ENCODE measurements at places on chromosomes 13 and 19.

DNA sequence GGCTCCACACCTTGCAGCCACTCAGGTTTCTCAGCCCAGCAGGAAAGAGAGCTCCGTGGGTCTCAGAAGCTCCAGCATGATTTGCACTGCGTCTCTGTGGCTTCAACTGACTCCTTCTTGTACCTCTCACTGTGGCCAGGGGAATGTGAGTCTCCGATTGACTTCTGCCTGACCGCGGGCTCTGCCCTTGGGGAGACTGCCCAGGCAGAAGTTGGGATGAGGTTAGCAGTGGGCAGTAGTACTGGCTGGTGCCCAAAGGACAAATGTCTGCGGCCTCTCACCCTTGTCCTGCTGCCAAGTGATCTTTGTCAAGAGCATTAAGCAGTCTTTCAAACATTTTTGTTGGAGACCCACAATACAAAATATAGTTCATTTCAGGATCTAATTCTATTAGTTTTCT, 34.4 kb upstream of the FXYD3 start:
- no peak for DNase-seq

- DNase-seq, result peak; percentile 65
These were observed 782 bp upstream of the JUND start for GRCh38 chr19:18282021-18282787.

DNA sequence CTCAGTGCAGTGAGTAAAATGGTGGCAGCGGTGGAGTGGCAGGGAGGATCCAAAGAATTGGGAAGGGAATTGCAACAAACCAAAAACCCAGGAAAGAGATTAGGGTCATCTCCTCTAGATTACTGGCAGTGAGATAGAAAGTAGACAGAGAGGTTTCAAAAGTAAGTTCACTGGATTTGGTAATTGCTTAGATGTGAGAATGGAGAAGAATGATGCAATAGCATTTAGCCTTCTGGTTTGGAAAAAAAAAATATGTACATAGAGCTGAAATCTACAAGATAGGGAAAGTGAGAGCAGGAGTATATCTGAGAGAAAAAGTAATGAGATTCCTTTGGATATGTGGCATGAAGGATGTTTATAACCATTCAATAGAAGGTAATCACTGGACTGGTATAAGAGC, 482.6 kb upstream of the GPC6 start:
- no peak for DNase-seq

DNA sequence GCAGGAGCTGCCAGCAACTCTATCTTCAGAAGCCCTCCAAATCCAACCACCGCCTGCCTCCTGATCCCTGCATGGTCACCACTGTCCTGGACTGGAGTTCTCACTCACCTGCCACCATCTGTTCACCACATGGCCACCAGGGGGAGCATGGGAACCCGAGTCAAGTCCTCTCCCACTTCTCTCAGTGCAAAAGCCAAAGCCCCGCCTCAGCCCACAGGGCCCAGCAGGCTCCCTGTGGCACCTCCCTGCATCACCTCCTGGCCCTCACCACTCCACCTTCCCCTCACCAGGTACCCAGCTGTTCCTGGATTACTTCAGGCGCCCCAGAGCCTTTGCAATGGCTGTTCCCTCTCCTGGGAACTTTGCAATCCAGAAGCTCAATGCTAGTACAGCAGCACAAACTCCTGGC, 5.3 kb downstream of the DHPS start:
- DNase-seq, result peak; percentile 76

GRCh38 chr13:77305266-77305665, 21.6 kb downstream of the MYCBP2 start:
- DNase-seq, result no peak
